ENCODE measurements at places on chromosomes 2 and 18.
A peak's percentile ranks its signal among the peaks of the same experiment; 100 is the strongest.

- no peak for DNase-seq
These were observed 102.5 kb downstream of the FIGN start for GRCh38 chr2:163633291-163633690.

GRCh38 chr2:6444514-6444913 is 421.2 kb downstream of the CMPK2 start:
- DNase-seq: no peak

DNA sequence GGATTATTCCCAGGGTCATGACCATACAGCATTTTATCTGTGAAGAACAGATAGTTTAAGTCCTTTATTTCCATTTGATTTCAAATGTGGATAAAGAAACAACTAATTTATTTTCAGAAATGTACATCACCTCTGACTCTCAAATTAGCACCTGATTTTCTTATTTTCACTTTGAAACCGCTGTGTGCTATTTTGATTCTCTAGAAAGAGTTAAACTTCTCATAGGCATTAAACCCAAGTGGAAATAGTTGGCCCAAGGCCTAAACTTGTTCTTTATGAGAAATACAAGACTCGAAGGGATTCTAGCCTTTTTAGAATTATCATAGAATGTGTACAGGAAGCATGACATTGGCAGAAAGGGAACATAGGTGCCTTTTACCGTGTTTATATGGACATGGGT is 41.5 kb upstream of the LTBP1 start:
- DNase-seq: no peak

- no peak for DNase-seq
These were observed 368.6 kb downstream of the GRB14 start for GRCh38 chr2:164252568-164253287.

DNA sequence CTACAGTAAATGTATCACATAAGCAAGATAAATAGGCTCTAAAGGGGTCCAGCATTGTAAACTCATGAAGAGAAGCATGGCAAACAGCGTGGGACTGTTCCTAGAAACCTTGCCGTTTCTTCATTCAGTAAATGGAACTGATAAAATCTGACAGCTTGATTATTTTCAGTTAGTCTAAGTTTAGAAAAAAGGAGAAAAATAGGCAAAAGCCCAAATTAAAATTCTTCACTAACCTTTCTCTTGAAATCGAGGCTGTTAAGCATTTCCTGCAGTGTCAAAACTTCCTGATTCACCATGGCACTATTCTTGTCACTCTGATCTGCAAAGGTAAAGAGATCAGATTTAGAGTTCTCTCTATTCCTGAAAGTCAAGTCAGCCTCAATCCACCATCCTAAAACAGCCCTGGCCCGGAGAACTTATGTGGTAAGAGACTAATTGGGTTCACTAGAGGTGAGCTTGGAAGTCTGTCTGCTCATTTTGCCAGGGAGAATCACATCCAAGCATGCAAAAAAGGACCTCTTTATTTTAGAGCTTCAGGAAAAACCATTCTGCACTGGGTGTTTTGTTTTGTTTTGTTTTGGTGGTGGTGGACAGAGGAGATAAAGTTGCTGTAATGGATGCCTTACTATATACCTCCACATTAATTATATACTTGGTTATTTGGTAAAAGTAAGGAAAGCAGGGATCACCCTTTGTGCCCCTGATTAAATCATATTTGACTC is 52.4 kb upstream of the STAT1 start:
- DNase-seq: peak; percentile 11
